ENCODE measurements at places on chromosomes 6 and 20.

DNA sequence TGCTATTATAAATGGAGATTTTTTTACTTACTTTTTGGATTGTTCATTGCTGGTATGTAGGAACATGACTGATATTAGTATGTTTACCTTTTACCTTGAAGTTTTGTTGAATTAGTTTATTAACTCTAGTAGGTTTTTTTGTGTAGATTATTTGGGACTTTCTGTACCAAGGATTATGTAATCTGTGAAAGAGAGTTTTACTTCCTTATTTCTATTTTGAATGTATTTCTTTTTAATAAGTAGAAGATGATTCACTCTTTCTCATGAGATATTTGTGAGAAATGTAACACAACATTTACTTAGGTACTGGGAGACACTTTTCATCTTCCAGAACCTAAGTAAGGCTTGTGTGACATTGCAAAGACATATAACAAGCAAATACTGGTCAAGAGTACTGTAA lies 473.9 kb upstream of the HS3ST5 start:
- DNase-seq: no peak

DNA sequence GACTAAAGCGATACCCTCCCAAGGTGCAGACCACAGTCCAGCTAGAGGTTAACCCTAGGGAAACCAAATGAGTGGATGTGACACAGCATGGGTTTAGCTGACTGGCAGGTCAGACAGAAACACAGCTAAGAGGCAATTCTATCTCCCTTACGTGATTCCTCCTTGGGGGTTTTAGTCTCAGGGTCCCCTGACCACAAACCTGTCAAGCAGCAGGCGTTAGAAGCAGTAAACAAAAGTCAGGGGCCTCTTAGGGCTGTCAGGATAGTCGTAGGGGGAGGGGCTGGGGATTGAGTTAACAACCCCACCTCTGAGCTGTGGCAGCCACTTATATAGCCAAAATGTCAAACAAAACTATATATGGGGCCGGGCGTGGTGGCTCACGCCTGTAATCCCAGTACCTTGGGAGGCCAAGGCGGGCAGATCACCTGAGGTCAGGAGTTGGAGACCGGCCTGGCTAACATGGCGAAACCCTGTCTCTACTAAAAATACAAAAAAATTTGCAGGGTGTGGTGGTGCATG lies 13.6 kb downstream of the KCNK5 start:
- DNase-seq: no peak

GRCh38 chr6:27297857-27298730 lies 14.0 kb downstream of the POM121L2 start:
- peak; percentile 10 for DNase-seq

GRCh38 chr20:44590980-44591778 lies 8.8 kb downstream of the PKIG start:
- no peak for DNase-seq

- no peak for DNase-seq
Measured at GRCh38 chr6:100517633-100518032, 52.9 kb upstream of the SIM1 start.

DNA sequence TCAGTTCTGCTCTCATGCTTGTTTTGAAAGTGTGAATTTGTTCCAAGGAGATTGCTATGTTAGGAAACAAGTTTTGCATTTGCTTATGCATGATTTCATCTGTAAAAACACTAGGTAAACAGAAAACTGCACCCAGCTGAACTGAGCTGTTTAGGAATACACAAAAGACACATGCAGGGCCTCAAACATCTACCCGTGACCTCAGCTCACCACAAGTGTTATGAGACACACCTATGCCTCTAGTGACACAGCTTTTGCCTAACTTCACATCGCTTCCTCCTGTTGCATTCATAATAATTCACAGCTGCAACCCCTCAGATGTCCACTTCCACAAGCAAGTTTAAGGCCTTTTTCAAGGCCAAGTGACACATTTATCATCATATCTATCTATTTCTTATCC lies 98.0 kb upstream of the SLC24A3 start:
- no peak for DNase-seq

DNA sequence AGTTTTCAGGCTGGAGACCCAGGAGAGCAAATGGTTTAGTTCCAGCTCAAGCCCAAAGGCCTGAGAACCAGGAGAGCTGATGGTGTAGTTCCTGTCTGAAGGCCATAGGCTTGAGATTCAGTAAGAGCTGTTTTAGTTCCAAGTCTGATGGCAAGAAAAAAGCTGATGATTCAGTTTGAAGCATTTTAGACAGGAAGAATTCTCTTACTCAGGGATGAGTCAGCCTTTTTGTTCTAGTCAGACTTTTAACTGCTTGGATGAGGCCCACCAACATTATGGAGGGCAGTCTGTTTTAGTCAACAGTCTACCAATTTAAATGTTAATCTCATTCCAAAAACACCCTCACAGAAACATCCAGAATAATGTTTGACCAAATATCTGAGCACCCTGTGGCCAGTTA lies 2.5 kb downstream of the ZSCAN26 start:
- DNase-seq: no peak

DNA sequence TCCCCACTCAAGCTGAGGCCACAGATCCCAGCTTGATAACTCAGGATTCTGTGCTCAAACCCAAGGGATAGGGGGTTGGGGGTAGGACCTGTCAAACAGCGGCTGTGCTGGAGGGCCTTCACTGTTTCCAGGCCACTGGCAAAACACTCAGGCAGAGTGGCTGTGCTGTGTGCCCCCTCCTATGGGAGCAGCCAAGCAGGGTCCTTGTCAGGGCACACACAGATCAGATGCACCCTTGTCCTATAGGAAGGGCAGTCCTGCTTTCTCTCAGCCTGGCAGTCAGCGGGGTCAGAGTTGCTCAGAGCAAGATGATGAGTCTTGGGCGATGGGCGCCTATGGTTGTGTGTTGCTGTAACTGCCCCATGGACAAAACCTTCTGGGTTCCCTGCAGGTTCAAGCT lies 554.8 kb downstream of the TBC1D32 start:
- no peak for DNase-seq

DNA sequence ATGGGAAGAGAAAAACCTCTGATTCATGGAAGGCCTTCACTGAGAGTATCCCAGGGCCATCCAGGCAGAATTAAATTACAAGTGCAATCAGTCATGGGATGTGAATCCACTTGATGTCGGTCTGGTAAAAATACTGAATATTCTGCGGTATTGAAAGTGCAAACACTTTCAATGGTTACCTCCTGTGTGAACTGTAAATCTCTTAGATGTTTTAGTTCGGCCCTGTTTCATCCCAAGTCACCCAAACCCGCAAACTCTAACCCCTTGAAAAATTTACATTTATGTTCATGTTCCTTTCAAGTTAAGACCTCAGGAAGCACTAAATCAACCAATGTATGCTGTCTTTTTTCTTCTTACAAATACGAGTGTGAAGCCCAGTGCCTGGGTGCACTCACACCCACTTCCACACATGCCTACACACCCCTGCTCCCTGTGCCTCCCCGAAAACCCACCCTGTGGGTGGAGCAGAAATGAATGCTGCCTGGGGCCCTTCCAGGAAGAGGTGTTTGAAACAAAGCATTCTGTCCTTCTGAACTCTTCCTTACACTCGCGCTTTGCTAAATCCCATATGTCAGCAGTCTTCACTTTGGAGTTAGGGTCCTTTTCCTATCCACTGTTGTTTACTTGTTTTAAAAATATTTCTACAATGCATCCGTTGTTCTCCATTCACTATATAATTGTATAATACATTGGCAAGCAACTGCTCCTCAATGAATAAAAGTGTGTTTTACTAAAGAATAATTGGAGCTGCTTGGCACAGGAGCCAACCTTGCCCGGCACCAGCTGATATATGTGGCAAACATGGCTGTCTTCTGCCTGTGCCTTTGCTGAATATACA lies 62.7 kb downstream of the FYN start:
- no peak for DNase-seq

DNA sequence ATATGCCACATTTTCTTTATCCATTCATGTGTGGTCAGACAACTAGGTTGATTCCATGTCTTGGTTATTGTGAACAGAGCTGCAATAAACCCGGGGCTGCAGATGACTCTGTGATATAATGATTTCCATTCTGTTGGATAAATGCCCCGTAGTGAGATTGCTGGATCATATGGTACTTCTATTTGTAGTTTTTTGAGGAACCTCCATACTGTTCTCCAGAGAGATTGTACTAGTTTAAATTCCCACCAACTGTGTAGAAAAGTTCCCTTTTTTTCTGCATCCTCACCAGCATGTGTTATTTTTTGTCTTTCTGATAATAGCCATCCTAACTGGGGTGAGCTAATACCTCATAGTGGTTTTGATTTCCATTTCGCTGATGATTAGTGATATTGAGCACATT lies 62.2 kb upstream of the MAP3K4 start:
- no peak for DNase-seq

DNA sequence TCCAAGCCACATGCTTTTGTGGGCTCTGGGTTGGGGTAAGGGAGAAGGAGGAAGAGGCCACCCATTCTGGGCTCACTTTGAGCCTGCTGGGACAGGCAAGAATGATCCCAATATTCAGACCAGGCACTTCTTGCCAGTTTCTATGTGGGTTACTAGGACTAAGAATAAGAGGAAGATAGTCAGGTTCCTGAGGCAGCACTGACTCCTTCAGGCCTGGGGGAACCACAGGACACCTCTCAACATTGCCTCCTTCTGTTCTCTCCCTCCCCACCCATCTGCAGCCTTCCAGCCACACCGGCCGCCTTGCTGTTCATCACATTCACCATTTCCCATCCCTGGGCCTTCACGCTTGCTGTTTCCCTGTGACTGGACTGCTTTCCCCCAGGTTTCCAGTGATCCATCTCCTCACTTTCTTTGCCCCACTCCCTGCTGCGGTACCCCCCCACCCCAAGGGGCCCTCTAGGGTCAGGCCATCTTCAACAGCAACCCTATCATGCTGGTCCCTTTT lies 69.2 kb upstream of the SIRPA start:
- DNase-seq: no peak

GRCh38 chr20:44040202-44040915 lies 125.7 kb downstream of the TOX2 start:
- DNase-seq: no peak

DNA sequence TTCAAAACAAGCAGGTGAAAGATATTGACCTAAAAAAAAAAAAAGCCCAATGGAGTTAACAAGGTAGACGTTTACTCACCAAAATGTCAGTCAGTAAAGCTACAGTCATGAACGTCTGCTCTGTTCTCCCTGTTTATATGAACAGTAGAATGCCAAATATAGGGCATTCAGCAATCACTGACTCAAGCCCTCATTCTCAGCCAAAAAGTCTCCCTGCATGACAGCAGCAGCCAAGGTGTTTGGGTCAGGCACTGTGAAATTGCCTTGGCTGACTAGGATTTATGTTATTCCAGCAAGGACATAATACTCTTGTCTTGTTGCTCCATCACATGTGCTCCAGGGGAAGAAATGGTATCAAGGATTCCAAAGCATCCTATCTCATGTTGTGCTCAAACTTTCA lies 194.7 kb upstream of the RSPO3 start:
- DNase-seq: no peak

DNA sequence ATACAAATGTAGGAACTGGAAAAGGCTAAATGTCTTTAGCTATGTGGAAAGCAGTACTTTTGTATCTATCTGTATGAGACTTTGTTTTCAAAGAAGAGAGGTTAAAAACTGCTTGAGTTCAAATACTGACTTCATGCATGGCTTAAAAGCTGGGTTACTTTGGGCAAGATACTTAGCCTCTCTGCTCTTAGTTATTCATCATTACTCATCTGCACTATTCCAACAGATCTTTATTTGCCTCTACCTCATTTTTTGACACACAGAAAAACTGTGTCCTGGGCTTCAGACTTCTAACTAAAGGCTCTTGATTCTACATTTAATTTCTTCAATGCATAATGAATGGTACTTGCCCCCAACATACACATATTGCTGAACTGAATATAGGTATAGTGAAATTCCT lies 114.8 kb downstream of the DST start:
- no peak for DNase-seq

DNA sequence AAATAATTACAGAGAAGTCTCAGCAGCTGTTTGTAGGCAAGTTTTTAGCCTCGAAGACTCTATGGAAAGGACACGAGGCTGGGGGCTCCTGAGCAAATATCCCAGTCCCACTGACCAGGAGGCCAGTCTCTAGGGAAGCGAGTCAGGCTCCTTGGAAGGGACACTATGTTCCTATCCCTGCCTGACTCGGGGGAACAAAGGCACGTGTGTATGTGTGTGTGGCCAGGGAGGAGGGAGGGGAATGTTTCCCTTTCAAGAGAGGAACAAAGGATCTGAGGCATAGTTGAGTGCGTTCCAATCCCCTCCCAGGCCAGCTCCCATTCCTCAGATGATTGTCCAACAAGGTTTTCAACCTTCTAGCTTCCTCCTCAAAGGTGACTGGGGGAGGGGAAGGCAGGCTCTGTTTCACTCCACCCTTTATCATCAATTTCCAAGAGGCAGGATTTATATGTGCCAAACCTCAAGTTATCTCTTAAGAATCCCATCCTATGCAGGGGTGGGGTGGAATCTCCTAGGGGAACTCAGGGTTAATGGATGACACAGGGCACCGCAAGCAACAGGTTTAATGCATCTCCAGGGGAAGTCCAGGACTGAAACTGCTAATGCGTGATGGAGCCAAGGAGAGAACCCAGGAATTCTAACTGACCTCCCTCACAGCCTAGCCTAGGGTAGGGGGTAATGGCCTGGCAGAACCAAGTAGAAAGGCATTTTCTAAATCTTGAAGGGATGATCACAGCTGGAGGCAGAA lies 9.9 kb downstream of the BCL2L1 start:
- DNase-seq: no peak

GRCh38 chr6:85250586-85251220 lies 199.2 kb upstream of the NT5E start:
- DNase-seq: no peak

- no peak for DNase-seq
Measured at GRCh38 chr6:159062564-159062945, 17.8 kb upstream of the TAGAP start.

DNA sequence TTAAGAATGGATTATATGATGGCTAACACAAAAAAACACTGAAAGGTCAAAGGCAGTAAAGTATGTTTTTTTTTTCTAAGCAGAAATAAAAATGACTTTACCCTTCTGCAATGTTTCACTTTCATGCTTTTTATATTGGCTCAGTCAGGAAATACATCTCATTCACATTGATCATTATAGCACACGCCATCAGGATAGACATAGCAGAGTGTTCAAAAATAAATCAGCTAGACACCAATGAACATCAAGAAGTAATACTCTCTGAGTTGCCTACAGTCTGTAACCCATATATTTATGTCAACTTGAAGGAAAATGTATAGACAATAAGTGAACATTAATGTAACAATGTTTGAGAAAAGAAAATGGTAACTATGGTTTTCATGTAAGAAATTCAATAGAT lies 535.2 kb upstream of the EPHA7 start:
- no peak for DNase-seq

- no peak for DNase-seq
Measured at GRCh38 chr6:99288668-99289067, 60.8 kb downstream of the FAXC start.

GRCh38 chr20:24462460-24463010 lies 6.9 kb upstream of the SYNDIG1 start:
- no peak for DNase-seq

GRCh38 chr6:36290668-36291620 lies 21.1 kb downstream of the PNPLA1 start:
- DNase-seq: peak; percentile 98

Data from inflammatory macrophage treated with lipopolysaccharide for 1 hour (primary cell).